ENCODE measurements at places on chromosomes 12 and 14.

DNA sequence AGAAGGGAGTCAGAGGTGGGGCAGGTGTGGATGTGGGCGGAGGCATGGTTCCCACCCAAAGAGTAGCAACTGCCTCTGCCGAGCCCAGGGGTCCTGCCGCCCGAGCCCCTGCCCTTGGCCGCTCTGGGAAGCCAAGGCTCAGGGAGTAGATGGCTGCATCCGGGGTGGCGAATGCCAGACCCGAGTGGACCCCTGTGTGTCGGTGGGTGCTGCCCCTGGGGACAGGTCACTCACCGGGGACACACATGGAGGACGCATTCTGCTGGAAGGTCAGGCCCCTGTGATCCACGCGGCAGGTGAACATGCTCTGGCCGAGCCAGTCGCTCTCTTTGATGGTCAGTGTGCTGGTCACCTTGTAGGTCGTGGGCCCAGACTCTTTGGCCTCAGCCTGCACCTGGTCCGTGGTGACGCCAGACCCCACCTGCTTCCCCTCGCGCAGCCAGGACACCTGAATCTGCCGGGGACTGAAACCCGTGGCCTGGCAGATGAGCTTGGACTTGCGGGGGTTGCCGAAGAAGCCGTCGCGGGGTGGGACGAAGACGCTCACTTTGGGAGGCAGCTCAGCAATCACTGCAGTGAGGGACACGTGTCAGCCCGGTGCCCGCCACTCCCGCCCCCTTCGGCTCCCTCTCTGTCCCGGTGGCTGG, 329.0 kb downstream of the TMEM121 start:
- no peak for DNase-seq

- DNase-seq, result peak; percentile 33
Measured at GRCh38 chr12:123916729-123917128, 55.9 kb downstream of the CCDC92 start.

GRCh38 chr14:34539407-34540180, at the start of gene EAPP:
EAPP (minus strand) TSS chr14:34539701; CDS start chr14:34539628, 73 bp downstream.
- DNase-seq, result peak; percentile 96

DNA sequence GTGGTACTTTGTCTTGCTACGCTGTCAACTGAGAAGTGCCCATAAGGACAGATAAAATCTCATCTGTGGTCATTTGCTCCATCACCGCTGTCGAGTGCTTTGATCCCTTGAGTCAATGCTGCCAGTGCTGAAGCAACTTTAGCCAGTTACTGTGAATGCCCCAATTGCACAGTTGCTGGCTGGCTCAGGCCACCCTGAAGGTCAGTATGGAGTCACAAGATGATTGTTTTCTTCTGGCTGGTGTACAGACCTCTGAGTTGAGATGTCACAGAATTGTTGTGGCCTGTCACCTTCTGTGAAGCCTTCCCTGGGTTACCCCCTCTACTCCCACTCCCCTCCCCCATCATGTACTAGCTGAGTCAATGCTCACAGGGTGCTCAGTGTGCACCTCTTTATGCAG, 92.9 kb downstream of the PELI2 start:
- DNase-seq, result no peak

DNA sequence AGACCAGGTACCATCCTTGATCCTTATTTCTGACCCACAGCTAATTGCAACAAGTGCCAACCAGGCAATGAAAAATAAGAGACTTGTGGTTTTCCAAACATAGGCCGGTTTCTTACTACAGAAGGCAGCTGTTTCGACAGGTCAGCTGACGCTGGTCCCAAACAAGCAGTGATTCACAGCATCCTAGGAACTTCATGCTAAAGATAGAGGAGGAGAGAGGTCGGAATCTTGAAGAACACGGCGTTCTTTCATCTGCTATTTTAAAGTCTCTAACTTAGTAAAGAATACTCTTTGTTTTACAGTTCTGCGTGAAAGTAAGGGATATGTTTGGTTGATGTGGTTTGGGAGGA, 28.1 kb upstream of the ADGRD1 start:
- DNase-seq, result no peak

GRCh38 chr12:105476616-105477015, 146.1 kb downstream of the C12orf75 start:
- DNase-seq, result no peak

GRCh38 chr12:5487948-5488625, 56.2 kb downstream of the NTF3 start:
- peak; percentile 18 for DNase-seq

DNA sequence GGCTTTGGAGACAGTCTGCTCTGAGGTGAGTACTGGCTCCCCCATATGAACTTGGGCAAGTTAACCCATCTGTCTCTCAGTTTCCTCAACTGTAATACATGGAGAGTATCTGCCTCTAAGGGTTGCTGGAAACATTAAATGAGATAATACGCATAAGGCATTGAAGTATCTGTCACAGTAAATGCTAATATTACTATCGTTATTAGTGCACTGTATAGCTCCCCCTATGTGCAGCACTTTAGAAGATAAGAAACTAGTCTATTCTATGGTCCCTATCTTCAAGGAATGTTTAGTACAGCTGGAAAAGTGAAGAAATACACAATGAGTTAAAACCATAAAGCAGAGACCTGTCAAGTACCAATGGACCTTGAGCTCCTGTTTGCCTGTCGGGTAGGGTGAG, 51.7 kb upstream of the CFL2 start:
- no peak for DNase-seq

All from astrocyte (in vitro differentiated cells and primary cell).